ENCODE measurements at places on chromosomes 5 and 9.
A peak's percentile ranks its signal among the peaks of the same experiment; 100 is the strongest.

DNA sequence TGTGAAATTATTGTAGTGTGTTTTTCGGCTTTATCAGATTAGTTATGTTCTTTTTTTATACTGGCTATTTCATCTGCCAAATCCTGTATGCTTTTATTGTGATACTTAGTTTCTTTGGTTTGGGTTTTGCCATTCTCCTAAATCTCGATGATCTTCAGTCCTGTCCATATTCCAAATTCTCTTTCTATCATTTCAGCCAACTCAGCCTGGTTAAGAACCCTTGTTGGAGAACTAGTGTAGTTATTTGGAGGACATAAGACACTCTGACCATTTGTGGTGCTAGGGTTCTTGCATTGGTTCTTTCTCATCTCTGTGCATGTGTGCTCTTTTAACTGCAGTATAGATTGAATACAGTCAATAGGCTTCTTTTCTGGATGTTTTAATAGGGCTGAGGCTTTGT, 187.0 kb upstream of the CCNH start:
- DNase-seq = no peak

DNA sequence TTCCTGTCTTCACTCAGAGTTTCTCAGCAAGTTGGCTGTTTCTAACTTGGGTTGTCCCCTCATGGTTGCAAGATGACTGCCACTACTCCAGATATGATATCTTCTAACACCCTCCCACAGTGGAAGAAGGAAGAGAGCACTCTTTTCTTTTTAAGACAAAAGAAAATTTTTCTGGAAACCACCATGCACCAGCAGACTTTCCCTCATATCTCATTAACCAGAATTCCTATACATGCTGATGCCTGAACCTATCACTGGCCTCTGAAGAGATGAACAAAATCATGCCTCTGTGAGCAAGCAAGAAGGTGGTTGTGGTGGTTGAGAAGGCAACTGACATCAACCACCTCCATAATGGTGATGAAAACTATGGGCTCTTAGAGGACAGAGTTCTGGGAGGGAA, 56.8 kb downstream of the FEM1C start:
- no peak for DNase-seq

DNA sequence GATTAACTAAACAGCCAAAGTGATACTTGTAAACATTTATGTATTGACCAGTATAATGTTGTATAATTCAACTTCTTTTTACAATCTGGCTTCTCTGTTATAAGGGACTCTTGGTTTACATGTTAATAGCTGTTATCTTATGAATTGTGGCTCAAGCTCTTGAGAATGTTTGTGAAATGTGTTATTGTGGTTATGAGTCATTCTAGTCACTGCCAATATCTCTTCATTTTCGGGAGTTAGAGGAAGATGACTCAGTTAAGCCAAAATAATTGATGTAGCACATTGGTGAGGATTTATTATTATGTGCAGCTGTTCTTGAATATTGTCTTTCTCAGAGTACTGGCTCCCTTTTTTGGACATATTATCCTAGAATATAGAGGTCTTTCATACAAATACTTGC, 655.2 kb upstream of the RIOK2 start:
- DNase-seq = no peak

- DNase-seq = peak; percentile 91
These were observed 37.7 kb downstream of the LAMC3 start for GRCh38 chr9:131046581-131047202.

DNA sequence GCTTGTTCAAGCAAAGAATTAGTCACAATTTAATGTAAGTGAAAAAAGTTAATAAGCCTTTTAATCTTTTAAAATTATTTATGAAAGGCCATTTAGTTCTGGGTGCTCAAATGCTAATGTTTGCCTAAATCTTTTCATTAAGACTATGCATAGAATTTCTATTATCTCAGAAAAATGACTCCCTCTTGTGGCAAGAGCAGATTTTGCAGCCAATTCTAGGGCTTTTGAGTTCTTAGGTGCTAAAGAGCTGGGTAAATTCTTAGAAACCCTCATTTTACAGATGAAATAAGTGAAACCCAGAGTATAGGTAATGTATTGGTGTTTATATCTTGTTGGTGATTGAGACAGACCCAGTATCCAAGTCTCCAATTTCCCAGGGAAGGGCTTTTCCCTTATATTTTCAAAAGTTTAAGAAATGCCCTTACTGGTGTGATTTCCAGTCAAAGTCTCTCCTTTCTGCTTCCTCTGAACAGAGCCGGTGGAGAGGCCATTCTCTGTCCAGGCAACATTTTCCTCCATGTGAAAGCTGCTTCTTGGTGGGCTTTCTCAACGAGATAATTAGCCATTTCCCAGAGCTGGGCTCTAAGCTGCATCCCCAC, 24.1 kb upstream of the PCSK5 start:
- DNase-seq = no peak

GRCh38 chr5:146447734-146448380, 724 bp downstream of the TCERG1 start:
- no peak for DNase-seq

GRCh38 chr5:142508591-142508990, 177.3 kb downstream of the FGF1 start:
- DNase-seq = no peak

DNA sequence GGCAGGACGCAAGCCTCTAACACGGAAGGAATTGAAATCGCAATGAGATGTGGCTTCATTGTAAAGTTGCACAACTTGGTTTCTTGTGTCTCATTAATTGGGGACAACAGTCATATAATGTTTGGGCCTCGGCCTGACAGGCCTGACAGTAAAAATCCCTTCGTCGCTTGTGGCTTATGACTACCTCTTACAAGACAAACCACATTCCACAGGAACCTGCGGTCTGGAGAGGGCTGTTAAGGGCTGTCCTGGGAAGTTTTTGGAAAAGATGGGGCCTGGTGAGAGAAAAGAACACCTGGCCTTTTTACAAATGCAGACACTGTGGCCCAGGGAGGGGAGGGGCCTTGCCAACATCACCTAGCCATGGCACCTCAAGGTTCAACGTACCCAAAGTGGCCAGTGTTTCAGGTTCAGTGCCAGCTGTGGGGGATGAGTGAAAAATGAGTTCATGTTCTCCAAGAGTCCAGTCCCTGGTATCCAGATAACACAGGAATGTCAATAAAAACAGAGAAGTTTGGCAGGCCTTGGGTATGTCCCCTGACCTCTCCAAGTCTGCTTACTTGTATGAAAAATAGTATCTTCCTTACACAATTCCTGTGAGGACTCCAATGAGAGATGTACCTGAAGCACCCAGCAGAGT, 22.2 kb downstream of the SHB start:
- DNase-seq = peak; percentile 37

- peak; percentile 87 for DNase-seq
These were observed at the start of gene DAPK1 for GRCh38 chr9:87497604-87498045. Gene DAPK1, plus strand, starts transcription at chr9:87497867. Its CDS starts 1,211 bp downstream, at chr9:87499078.

DNA sequence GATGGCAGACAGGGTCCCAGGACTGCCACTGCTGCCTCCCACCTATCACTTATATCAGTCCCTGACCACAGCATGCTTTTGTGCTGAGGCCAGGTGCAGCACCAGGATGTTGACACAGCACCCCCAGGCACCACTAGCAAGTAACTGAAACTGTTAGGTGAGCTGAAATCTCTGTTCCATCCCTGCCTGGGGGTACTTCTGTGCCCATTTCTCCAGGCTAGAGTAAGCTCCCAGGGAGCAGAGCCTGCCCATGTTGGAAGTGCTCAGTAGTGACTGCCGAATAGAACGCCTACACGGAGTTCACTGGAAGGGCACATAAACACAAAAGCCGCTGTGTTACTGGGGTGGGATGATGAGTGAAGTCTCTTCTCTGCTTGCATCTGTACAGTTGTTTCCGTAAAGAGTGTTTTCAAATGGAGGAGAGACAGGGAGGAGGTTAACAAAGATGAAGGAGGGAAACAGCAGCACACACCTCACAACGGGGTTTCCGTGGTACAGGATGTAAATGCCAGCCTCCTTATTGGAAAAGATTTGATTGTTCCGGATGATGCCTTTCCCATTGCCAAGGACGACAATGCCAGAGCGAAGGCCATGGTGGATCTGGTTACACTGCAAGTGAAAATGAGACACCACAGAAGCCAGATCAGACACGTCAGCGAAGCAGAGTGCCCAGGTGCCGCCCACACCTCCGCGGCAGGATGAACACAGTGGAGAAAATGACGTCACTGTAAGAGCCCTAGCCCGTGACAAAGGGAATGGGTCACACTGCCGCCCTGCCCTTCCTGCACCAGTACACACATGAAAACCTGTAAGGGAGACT, 43.1 kb downstream of the POLR1E start:
- DNase-seq = no peak

GRCh38 chr9:80664327-80665210, 1024.8 kb downstream of the TLE1 start:
- DNase-seq = no peak

- DNase-seq = no peak
These were observed at the start of gene FYB1 for GRCh38 chr5:39219437-39219836. Gene FYB1, minus strand, starts transcription at chr5:39219563. Its CDS starts 16,603 bp downstream, at chr5:39202960.

DNA sequence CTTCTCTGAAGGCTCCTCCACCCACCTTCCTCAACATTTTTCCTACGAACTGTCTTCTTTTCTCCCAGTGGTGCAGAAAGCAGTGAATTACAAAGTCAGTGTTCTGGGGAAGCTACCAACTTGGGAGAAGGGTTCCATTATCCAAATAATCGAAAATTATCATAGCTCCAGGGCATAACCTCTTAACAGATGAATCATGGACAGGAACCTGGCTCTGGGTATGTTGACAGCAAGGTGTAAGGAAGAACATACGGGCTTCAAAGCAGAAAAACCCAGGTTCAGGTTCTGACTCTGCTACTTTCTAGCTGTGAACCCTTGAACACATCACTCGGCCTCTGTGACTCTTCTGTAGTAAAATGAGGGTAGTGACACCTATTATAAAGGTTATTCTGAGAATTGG, 351.3 kb downstream of the ENC1 start:
- no peak for DNase-seq

- peak; percentile 77 for DNase-seq
These were observed 291.4 kb downstream of the ARHGEF28 start for GRCh38 chr5:73917433-73917832.

- no peak for DNase-seq
These were observed 56.0 kb downstream of the NIPAL4 start for GRCh38 chr5:157516006-157516405.

DNA sequence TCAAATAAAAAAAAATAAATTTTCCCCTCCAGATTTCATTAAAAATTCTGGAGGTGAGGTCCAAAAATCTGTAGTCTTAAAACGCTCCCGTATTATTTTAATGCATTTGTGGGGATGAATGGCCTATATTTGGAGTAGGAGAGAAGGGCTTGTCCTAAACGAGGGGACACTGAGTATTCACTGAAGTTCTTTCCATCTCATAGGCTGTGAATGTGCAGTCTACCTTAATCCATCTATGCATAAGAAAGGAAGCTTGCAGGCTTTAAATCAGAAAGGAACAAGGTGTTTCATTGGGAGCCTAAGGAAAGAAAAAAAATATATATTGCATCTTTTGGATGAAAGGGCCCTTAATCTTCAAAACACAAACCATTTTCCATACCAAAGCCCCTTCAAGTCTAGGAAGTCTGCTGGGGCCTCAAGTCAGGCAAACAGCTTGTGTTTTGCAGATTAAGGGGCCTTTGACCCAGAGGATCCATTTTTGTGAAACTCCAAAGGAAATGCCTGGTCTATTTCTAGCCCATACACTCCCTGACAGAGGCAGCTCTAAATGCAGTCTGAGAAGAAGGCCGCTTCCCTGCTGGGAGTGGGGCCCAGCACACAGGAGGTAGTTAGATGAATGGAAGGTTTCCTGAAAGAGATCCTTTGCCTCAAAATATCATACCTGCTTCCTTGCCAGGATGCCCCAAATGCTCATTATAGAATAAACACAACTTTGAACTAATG, 35.6 kb downstream of the BRINP1 start:
- no peak for DNase-seq

GRCh38 chr9:14104496-14104895, 209.4 kb downstream of the NFIB start:
- no peak for DNase-seq

DNA sequence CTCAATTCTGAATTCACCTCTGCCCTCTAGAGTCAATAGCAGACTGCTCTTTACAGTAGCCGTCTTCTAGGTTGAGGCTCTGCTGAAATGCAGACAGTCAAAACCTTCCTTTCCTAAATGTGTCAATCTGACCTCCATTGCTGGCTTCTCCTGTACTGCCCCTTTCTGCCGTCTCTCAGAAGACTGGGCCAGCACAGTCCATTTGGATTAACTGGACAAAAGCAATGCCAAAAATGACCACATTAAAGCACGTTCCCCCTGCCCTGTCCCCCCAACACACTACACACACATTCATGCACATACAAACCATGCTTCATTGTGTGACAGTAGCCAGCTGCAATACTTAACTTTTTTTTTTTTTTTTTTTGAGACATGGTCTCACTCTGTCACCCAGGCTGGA, 130.2 kb upstream of the LIFR start:
- no peak for DNase-seq

GRCh38 chr5:95081982-95082381, 202.9 kb downstream of the MCTP1 start:
- no peak for DNase-seq

DNA sequence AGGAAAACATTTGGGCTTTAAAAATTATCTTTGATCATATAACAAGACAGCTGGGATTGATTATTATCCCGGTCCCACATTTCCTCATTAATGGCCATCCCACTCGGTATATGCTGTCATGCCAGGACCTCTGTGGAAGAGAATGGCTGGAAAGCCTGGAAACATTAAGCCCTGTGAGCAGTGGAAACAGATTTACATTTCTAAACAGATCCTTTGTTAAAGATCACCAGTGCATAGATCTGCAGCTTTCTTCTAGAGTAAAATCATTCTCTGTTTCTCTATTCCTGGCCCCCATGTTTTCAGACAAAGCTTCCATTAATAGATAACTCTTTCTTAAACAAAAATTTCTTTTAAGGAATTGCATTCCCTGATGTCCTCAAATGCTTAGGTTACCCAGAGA, 152.2 kb downstream of the CAVIN4 start:
- no peak for DNase-seq

- peak; percentile 31 for DNase-seq
These were observed 17.6 kb downstream of the FLT4 start for GRCh38 chr5:180631549-180632383.

DNA sequence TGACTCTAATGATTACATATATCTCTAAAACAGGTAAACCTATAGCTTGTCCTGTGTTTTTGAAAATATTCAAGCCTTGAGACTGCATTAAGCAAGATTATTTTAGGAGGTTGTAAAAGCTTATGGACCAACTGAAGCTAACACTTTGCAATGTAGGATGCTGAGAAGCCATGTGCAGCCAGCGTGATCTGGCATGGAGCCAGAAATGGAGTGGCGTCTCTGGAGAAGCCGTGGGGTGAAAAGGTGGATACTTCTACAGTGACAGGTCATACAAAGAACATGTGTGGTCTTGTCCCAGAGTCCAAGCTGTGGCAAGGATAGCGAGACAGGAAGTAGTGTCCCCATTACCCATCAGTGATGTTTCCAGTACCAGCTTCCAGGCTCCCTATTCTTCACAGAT, 100.8 kb upstream of the CD180 start:
- no peak for DNase-seq

GRCh38 chr9:97854696-97855485, 1.9 kb downstream of the FOXE1 start:
- no peak for DNase-seq

- DNase-seq = no peak
These were observed 50.4 kb downstream of the TRIO start for GRCh38 chr5:14193496-14193895.

GRCh38 chr5:72296256-72296655, 23.8 kb downstream of the MRPS27 start:
- DNase-seq = no peak

Measured in aorta (tissue), 5 donors.